ENCODE measurements at places on chromosomes 12 and 14. TPM values are rescaled to one million over a fixed set of nuclear protein-coding genes. Genes with fewer than 3 reads are reported as not detected.

LIN7A gene
- total RNA-seq, result not detected

LRTM2 gene
- not detected for total RNA-seq

DNA sequence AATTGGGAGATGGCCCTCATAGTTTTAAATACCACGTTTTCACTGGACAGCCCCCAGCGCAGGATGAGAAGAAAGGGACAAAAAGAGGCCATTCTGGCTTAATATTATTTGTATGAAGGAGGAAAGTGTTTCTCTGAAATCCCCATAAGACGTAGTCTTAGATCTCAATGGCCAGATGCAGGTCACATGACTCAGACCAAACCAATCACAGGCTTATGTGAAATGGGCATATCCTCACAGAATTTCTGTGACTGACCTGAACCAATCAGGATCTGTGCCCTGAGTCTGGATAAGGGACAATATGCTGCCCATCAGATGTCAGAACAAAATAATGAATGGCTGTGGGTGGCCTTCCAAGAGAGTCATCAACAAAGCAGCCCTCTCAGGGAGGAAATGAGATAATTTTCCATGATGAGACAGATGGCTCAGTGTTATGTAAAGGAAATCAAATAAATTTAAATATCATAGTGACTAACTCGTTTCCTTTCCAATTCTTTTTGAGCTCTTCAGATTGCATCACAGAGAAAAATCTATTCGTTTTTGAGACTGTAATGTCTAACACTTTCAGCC, 1009.5 kb upstream of the TMEM132C start:
- no peaks in the 10 kb centered on the region for H3K4me1 ChIP-seq
- no peaks in the 10 kb centered on the region for H3K36me3 ChIP-seq
- no peak overlapping the region for H3K4me3 ChIP-seq
- H3K27me3 ChIP-seq, result no peaks in the 10 kb centered on the region
- no peak for DNase-seq

DNA sequence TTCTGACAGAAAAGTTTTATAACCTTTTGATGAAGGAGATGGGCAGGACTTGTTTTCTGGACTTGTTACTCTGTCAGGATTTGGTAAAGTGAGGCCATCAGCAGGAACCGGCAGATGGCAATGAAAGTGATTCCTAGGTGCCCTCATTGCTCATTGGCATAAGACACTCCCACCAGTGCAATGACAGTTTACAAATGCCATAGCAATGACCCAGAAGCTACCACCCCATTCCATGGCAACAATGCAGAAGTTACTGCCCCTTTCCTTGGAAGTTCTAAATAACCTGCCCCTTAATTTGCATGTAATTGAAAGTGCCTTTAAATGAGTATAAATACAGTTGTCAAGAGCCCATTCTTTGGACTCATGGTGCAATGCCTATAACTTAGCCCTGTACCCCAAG, 222.6 kb downstream of the CEP128 start:
- no peak overlapping the region for H3K27ac ChIP-seq
- DNase-seq, result no peak
- no peak overlapping the region for H3K4me3 ChIP-seq
- no peaks in the 10 kb centered on the region for H3K27me3 ChIP-seq
- H3K36me3 ChIP-seq, result no peaks in the 10 kb centered on the region
- peaks cover 2% of the 10 kb centered on the region for H3K4me1 ChIP-seq

GRCh38 chr14:50395448-50395847, 1.2 kb downstream of the CDKL1 start:
- no peaks in the 10 kb centered on the region for H3K27me3 ChIP-seq
- H3K4me1 ChIP-seq, result peaks cover 45% of the 10 kb centered on the region
- H3K27ac ChIP-seq, result no peak overlapping the region
- DNase-seq, result no peak
- no peaks in the 10 kb centered on the region for H3K36me3 ChIP-seq
